ENCODE measurements at places on chromosomes 11 and 22. TPM values are rescaled to one million over a fixed set of nuclear protein-coding genes. Genes with fewer than 3 reads are reported as not detected.

GLYAT gene
- total RNA-seq, result not detected

- H3K27ac ChIP-seq, result no peak overlapping the region
- H3K27me3 ChIP-seq, result no peaks in the 10 kb centered on the region
- no peaks in the 10 kb centered on the region for H3K36me3 ChIP-seq
- no peak overlapping the region for H3K4me3 ChIP-seq
Observed at GRCh38 chr22:45948081-45948648, 28.8 kb downstream of the WNT7B start.

- H3K36me3 ChIP-seq, result peaks cover 77% of the 10 kb centered on the region
- H3K27ac ChIP-seq, result peak overlapping the region; percentile 98
- peaks cover 99% of the 10 kb centered on the region for H3K4me1 ChIP-seq
- H3K4me3 ChIP-seq, result peak overlapping the region; percentile 86
- peak; percentile 59 for DNase-seq
Observed at GRCh38 chr22:36331912-36332622, 55.7 kb downstream of the MYH9 start.

DNA sequence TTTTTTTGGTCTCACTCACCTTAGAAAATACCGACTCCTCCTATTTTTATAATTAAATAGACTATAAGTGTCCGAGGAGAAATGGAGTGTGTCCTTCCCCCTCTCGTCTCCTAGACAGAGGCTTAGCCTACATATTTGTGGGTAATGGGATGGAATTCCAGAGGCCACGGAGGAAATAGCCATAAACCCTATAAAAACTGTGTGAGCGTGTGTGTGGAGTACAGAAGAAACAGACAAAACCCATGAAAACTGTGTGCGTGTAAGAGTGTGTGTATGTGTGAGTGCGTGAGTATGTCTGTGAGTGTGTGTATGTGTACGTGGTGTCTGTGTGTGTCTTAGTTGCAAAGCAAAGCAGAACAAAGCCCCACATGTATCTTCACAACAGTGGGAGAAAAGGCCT is 883.5 kb downstream of the OPCML start:
- no peaks in the 10 kb centered on the region for H3K4me1 ChIP-seq
- H3K27ac ChIP-seq, result no peak overlapping the region
- DNase-seq, result no peak
- no peaks in the 10 kb centered on the region for H3K36me3 ChIP-seq

DNA sequence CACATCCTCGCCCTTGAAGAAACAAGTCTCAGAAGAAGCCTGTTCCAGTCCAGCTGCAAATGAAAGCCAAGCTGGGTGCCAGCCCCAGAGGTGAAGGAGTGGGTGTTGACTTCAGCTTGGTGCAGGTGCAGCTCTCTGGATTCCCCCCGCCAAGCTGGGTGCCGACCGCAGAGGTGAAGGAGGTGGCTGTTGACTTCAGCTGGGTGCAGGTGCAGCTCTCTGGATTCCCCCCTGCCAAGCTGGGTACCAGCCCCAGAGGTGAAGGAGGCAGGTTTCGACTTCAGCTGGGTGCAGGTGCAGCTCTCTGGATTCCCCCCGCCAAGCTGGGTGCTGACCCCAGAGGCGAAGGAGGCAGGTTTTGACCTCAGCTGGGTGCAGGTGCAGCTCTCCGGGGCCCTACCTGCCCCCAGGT is 1234.0 kb downstream of the TBC1D22A start:
- no peak overlapping the region for H3K4me3 ChIP-seq
- no peak for DNase-seq
- no peaks in the 10 kb centered on the region for H3K27me3 ChIP-seq
- H3K4me1 ChIP-seq, result no peaks in the 10 kb centered on the region

GRCh38 chr11:66317723-66318599 is 1.1 kb upstream of the CD248 start:
- H3K36me3 ChIP-seq, result peaks cover 2% of the 10 kb centered on the region
- H3K4me3 ChIP-seq, result peak overlapping the region; percentile 7
- DNase-seq, result no peak
- peaks cover 29% of the 10 kb centered on the region for H3K4me1 ChIP-seq

GRCh38 chr11:112961751-112962578 is 745 bp downstream of the NCAM1 start:
- peaks cover 4% of the 10 kb centered on the region for H3K36me3 ChIP-seq
- H3K4me3 ChIP-seq, result peak overlapping the region; percentile 82
- H3K4me1 ChIP-seq, result peaks cover 19% of the 10 kb centered on the region
- H3K27me3 ChIP-seq, result peaks cover 69% of the 10 kb centered on the region

GRCh38 chr11:31355131-31355530 is 14.4 kb downstream of the DCDC1 start:
- no peaks in the 10 kb centered on the region for H3K36me3 ChIP-seq
- peaks cover 4% of the 10 kb centered on the region for H3K27me3 ChIP-seq
- H3K4me1 ChIP-seq, result no peaks in the 10 kb centered on the region
- H3K4me3 ChIP-seq, result no peak overlapping the region
- no peak overlapping the region for H3K27ac ChIP-seq

DNA sequence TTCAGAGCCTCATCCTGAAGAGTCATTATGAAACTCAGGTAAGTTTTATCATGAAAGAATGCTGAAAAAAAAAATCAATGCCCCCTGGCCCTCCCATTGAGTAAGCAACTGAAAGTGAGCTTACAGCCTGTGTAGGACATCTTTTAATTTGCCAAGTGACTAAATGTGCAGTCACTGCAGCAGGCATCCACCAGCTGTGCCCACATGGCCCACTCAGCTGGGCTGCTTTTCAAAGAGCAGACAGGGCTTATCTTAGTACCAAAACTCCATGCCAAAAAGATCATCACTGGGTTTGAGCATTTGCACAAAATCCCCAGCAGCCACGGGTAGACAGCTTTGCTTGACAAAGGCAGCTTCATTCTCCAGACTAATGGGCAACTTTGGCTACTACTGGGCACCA is 709.7 kb downstream of the NTM start:
- no peaks in the 10 kb centered on the region for H3K27me3 ChIP-seq
- no peaks in the 10 kb centered on the region for H3K4me1 ChIP-seq
- H3K36me3 ChIP-seq, result no peaks in the 10 kb centered on the region
- DNase-seq, result no peak

- H3K27ac ChIP-seq, result no peak overlapping the region
- no peak for DNase-seq
- peaks cover 8% of the 10 kb centered on the region for H3K4me1 ChIP-seq
- peaks cover 31% of the 10 kb centered on the region for H3K36me3 ChIP-seq
- H3K27me3 ChIP-seq, result no peaks in the 10 kb centered on the region
Observed at GRCh38 chr22:35288116-35288515, 11.6 kb upstream of the TOM1 start.

All from activated T-helper 1 cell treated with anti-CD3 and anti-CD28 coated beads, Interleukin-12 subunit alpha, Interleukin-12 subunit beta, Interleukin-2, Interleukin-4 antibody, amounts not matched to agents 30 ng/mL and 10 ng/mL and 1 ng/mL, durations not matched to agents 14 hours and 24 hours and 36 hours (primary cell).